Stimulated activated CD4-positive, alpha-beta T cell treated with anti-CD3 and anti-CD28 coated beads, Interleukin-4, amount 100 ng/mL, for 24 hours (primary cell): ENCODE measurements at places on chromosomes 4 and X.

- DNase-seq: no peak
Measured at GRCh38 chr4:156388826-156389225, 435.2 kb upstream of the CTSO start.

DNA sequence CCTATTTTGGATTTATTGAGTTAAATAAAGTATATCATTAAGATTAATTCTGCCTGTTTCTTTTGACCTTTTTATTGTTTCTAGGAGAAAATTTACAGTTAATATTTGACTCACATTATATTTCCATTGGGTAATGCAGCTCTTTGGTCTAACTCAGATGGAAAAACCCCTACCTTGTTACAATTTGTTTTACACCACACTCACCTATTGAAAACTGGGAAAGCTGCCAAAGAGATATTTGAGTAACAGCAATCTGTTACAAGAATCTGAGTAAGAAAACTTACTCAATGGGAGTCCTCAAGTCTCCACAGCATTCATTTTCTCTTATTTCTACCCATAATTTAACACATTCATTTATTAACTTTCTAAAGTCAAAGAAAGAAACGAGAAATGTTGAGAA, 108.0 kb upstream of the TLL1 start:
- no peak for DNase-seq

GRCh38 chr4:82469791-82470345, 39.5 kb downstream of the ENOPH1 start:
- no peak for DNase-seq

DNA sequence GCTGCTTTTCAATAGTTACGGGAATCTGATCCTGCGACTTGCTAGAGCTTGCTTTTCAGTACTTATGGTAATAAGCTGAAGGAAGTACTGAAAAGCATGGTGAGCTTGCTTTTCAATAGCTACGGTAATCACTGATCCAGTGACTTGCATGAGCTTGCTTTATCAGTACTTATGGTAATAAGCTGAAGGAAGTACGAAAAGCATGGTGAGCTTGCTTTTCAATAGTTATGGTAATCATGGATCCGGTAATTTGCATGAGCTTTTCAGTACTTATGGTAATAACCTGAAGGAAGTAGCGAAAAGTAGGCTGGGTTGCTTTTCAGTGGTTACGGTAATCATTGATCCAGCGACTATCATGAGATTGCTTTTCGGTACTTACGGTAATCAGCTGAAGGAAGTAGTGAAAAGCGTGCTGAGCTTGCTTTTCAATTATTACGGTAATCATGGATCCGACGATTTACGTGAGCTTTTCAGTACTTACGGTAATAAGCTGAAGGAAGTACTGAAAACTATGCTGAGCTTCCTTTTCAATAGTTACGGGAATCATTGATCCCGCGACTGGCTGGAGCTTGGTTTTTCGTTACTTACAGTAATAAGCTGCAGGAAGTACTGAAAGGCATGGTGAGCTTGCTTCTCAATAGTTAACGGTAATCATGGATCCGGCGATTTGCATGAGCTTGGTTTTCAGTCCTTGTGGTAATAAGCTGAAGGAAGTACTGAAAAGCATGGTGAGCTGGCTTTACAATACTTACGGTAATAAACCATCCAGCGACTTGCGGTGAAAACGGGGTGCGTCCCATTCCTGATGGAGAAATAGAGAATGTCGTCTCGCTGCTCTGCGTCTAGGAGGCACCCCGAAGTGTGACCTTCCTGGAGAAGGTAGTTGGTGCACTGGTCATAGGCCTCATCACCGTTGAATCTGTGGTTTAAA, 6.5 kb downstream of the CRLF2 start:
- peak; percentile 37 for DNase-seq

GRCh38 chrX:140090800-140091124, 125.4 kb upstream of the CXorf66 start:
- no peak for DNase-seq

- peak; percentile 25 for DNase-seq
Measured at GRCh38 chr4:56906489-56907393, 959 bp upstream of the REST start.

DNA sequence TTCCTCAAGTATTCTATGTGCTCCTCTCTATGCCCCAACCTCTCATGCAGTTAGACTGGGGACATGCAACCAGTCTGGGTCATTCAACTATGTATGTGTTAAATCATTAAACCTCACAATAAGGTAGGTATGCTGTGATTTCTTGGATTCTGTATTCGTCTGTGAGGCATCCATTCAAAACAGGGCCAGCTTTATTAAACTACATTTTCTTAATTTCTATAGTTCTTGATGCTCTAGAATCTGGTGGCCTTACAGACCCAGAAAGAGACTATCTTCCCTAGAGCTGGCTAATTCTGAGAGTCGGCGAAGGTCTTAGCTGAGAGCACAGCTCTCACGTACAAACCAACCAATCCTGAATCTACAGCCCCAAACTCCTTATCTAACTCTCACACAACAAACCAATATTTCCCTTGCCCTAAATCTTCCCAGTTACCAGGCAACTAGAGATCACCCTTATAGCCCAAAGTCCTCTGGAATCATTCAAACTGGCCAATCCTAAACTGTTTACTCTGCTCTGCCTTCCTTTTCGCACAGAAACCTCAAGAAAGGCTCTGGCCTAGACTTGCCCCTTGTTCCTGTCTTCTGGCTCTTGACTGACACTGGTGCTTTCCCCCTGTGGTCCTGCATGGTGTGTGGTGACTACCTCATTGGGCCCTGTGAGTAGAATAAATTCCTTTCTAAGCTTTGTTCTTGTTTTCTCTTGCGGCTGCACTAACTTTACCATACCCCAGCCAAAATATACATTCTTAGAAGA, 203.5 kb upstream of the TET2 start:
- no peak for DNase-seq

DNA sequence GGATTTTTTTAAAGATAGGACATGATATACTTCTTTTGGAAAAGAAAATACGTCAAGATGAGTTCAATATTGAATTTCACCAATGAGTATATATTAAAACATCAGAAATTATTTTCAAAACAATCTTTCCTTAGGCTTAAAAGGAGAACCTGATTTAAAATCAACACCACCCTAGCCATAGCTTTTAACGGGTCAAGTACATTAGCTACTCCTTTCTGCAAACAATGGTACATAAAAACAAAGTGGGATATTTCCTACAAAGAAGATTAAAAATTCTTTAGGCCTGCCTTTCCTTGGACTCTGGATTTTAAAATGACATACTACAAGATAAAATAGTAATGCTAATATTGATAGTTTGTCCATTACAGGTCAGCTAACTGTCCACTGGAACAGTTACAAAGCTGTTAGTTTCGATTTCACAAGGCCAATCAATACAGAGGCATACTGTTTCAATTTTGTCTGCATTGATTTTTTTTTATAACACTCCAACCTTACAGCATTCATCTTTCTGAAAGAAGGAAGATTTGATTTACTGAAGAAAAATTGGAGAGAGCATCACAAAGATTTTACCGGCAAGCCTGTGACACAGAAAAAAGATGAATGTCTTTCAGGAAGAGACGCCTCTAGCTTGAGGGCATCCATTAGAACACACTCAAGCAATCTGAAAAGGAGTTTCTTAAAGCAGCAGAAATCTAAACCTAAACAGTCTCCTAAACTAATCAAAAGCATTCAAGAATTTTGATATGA, 97.2 kb downstream of the MAB21L2 start:
- no peak for DNase-seq

DNA sequence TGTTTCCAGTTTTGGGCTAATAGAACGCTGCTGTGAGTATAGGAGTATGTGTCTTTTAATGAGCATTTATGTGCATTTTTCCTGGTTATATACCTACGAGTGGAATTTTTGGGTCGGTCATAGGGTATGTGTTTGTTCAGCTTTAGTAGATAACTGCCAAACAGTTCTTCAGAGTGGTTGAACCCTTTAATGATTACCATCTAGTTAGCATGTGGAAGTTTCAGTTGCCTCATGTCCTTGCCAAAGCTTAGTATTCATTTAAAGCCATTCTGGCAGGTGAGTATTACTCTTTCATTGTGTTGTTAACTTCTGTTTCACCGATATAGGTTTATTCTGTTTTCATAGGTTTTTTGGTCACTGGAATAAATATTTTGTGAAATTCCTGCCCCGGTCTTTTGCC, 229.1 kb downstream of the ARHGAP10 start:
- DNase-seq: no peak

GRCh38 chr4:71133491-71133890, 140.0 kb downstream of the DCK start:
- no peak for DNase-seq

GRCh38 chrX:119427024-119427794, 28.1 kb downstream of the SLC25A43 start:
- no peak for DNase-seq

DNA sequence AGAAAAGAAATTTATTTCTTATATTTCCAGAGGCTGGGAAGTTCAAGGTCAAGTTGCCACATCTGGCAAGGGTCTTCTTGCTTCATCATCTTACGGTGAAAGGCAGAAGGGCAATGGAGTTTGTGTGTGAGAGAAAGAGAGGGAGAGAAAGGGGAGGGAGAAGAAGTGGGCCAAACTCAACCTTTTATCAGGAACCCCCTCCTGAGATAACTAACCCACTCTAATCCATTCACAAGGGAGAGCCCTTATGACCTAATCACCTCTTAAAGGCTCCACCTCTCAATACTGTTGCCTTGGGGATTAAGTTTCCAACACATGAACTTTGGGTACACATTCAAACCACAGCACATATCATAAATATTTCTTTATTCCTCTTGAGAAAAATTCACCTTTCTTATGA, 203.3 kb upstream of the FAM241A start:
- DNase-seq: no peak

GRCh38 chr4:22986881-22987280, 294.1 kb downstream of the GBA3 start:
- DNase-seq: no peak

DNA sequence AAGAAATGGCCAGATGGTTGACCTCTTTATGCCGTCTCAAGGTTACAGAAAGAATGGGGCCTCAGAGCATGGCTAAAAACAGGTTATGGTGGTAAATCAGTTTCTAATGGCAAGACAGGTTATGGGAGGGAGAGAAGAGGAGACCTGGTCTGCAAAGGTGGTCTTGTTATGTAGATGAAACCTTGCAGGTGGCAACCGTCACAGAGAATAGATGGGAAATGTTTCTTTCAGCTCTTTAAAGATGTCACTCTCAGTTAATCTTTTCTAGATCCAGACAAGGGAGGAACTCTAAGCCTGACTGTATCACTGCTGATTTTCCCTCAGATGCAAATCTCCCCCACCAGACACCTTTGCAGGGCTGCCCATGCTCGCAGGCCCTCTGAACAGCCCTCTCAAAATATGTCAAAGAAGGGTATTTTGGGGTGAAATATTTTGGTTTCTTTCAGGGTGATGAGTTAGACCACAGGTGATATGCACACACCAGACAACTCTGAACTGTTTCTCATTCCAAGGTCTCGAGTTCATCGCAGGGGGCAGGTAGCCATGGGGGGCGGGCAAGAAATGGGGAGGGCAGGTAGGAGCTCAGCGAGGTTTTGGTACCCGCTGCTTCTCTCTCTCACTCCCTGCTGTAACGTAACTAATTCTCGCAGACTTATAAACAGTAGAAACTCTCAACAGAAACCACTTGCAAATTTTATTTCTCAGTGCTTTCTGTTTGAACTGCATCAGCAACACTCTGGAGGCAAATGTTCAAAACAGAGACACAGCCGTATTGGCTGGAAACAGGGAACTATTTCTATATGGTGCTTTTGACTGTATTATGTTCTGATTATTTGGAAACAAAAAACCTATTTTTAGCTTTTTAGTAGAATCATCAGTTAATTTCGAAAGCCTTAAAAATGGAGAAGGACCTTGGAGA, 32.4 kb downstream of the CASP3 start:
- no peak for DNase-seq

- DNase-seq: no peak
Measured at GRCh38 chrX:2848871-2849301, 20.2 kb downstream of the GYG2 start.

- DNase-seq: no peak
Measured at GRCh38 chr4:6044276-6044675, 26.0 kb upstream of the C4orf50 start.

- DNase-seq: no peak
Measured at GRCh38 chr4:112130906-112131305, 14.3 kb upstream of the FAM241A start.

DNA sequence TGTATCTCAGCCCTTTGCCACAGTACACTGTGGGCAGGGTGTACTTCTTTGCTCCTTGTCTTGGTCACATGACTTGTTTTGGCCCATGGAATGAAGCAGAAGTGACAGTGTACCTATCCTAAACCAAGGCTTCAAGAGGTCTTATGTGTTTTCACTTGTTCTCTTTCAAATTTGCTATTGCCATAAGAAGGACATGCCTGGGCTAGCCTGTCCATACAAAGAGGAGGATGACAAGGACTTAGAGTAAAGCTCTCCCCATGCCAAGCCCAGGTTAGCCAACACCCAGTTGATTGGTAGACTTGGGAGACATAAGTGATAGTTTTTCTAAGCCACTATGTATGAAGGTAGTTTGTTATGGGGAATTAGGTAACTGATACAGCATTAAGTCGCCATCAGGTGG, 141.1 kb upstream of the MID1 start:
- DNase-seq: no peak

DNA sequence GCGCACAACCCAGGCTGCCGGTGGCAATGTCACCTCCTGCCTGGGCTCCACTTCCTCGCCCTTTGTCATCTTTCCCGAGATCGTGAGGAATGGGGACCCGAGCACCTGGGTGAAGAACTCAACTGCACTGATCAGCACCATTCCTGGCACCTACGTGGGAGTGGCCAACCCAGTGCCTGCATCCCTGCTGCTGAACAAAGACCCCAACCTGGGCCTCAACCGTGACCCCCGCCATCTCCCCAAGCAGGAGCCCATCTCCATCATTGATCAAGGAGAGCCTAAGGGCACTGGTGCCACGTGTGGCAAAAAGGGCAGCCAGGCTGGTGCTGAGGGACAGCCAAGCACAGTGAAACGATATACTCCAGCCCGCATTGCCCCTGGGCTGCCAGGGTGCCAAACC, 32.3 kb downstream of the BCORL1 start:
- no peak for DNase-seq

DNA sequence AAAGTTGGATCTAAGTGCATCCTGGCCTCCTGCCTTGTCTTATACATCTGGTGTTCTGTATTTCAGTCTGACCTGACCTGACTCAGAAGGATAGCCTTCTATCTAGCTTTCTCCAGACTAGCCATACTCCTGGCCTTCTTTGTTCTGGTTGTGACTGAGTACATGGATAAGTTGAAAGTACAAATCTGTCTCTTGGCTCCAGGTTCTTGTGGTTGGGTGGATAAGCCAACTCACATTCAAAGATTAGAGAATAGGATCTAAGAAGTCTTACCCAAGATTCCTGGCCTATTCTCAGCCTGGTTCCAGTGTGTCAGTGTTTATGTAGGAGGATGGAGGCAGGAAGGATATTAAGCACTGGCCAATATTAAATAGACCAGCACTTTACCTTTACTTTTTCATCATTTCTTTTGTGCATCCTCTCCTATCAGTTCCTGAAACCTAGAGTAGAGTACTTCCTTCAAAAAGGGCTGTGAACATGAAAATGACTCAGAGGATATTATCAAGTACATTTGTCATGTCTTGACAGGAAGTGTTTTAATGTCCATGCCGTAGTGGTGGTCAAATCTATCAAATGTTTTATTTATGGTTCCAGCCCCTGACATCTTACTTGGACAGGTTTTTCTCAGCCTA, 123.5 kb downstream of the IL15 start:
- DNase-seq: no peak
